ENCODE measurements at places on chromosomes 3 and 15.
A peak's percentile ranks its signal among the peaks of the same experiment; 100 is the strongest.

- no peak for DNase-seq
Measured at GRCh38 chr15:50939911-50940310, 31.4 kb downstream of the AP4E1 start.

DNA sequence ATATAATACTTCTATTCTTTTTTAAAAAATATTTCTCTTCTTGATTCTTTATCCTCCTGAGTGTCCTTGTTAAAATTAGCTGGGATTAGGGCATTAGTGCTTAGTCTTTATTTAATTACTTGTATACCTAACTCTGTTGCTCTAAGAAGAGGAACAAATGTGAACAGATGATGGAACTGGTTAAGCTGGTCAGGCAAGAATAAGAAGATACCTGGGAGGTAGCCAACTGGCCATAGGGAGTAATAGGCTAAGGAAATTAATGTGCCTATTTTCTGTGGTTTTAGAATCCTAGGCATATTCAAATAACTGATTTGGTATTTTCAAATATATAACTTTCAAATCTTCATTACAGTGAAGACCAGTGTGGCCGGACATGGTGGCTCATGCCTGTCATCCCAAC is 54.4 kb downstream of the EIF3J start:
- no peak for DNase-seq

- DNase-seq: no peak
Measured at GRCh38 chr3:56003129-56003528, 465.1 kb downstream of the ERC2 start.

- DNase-seq: no peak
Measured at GRCh38 chr15:57388464-57388863, 12.2 kb downstream of the CGNL1 start.

DNA sequence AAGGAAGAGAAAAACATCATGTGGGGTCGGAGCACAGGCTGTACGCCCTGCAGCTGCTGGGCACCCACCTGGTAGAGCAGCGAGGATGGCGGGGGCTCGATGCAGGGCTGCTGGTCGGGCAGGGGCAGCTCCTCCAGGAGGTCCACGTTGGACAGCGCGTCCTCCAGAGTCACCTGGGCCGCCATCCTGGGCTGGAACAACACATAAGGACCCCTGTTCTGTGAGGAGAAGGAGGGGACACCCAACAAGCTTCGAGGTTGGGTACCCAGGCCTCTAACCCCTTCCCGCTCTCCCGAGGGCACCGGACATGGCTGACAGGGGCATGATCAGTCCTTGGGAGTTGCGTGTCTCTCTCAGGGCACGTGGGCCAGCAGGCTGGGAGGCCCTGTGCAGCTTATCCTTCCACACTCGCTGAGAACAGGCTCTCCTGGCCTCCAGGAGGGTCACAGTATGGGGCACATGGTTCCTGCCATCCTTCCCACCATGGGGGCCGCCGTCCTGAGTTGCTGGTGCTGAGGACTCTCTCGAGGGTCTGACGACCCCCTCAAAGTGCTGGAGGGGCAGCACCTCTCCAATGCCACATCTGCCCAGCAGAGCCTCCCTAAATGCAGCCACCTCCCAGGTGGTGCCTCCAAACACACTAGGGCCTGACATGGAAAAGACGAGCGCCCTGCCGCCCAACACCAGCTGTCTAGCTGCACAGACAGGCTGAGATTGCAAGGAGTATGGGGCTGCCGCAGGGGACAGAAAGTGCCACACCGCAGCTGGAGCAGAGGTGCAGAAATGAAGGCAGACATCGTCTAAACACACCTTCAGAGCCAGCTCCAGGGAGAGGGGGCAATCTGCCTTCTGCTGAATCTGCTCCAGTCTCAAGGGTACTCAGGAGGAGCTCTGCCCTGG is 32.8 kb downstream of the CYFIP1 start:
- no peak for DNase-seq

DNA sequence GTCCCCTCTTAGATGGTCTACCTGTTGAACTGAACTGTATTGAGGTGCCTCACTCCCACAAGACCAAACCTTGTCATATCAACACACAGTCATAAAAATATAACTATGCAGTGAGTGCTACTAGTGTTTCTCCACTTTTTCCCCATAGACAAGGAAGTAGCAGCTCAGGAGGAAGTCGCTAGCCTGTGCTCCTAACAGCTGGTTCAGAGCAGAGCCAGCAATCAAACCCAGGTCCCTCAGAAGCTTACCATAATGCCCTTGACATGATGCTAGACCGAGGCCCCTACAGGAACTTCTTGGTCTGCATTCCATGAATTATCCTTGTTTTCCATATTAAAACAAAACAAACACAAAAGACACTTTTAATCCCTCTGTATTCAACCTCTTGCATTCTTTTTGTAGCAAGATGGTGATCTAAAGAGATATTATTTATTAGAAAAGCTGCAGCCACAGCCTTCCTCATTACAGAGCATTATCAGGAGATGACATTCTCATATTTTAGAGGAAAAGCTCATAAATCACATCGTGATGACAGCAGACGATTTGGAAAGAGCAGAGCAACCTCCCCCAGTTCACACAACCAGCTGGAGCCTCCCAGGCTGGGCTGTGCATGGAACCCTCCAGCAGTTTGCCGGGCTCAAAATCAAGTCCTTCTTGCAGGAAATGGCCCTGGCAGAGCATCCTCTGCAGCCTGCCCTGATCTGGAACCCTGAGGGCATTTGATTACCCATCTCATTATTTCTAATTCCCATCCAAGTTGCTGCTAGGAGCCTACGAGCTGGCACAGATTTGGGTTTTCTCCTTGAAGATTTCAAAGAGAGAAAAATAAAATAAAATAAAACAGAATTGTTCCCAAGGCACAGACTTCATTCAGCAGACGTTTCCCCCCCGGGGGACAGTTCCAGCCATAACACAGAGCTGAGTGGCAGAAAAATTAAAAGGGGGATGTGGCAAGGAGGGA is 118.8 kb downstream of the SRGAP3 start:
- no peak for DNase-seq

- no peak for DNase-seq
Measured at GRCh38 chr15:68644996-68645395, 66.2 kb downstream of the CORO2B start.

DNA sequence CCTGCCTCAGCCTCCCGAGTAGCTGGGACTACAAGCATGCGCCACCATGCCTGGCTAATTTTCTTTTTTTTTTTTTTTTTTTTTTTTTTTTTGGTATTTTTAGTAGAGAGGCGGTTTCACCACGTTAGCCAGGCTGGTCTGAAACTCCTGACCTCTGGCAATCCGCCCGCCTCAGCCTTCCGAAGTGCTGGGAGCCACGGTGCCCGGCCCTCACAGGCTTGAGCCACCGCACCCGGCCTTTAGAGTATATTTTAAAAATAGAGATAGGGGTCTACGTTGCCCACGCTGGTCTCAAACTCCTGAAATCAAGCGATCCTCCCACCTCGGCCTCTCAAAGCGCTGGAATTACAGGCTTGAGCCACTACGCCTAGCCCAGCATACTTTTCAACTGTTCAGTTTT is 93.4 kb upstream of the CHD2 start:
- no peak for DNase-seq

- DNase-seq: no peak
Measured at GRCh38 chr3:191563722-191564121, 102.8 kb downstream of the PYDC2 start.

DNA sequence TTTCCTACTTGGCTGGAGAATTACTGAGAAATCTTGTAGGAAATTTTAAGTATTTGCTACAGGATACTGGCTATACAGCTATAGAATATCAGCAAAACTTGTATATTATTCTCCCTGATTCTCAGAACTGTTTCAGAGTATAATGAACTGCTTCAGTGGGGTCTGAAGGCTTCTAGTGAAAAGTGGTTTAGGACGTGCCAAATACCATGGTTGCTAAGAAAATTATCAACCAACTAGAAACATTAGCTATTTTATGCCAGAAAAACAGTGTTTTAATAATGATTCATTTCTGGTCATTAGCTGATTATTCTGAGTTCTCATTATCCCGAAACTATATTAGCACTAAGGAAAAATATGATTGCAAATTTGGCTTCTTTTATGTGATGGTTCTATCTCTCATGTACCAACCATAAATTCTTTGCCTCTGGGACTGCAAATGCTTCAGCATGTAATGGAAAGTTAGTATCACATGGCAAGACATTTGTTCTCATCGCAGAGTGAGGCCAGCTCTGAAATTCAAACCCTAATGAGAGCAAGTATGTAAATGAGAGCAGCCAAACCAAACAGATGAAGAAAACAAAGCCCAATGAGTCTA is 11.0 kb upstream of the TSC22D2 start:
- no peak for DNase-seq

GRCh38 chr3:139718415-139718814 is 40.6 kb upstream of the NMNAT3 start:
- peak; percentile 21 for DNase-seq

Measured in HuH-7.5 (cell line).